Activated CD4-positive, alpha-beta T cell treated with anti-CD3 and anti-CD28 coated beads, Interleukin-2, amount 50 U/mL, for 16 hours (primary cell): ENCODE measurements at places on chromosomes 16 and 17.
A peak's percentile ranks its signal among the peaks of the same experiment; 100 is the strongest.

DNA sequence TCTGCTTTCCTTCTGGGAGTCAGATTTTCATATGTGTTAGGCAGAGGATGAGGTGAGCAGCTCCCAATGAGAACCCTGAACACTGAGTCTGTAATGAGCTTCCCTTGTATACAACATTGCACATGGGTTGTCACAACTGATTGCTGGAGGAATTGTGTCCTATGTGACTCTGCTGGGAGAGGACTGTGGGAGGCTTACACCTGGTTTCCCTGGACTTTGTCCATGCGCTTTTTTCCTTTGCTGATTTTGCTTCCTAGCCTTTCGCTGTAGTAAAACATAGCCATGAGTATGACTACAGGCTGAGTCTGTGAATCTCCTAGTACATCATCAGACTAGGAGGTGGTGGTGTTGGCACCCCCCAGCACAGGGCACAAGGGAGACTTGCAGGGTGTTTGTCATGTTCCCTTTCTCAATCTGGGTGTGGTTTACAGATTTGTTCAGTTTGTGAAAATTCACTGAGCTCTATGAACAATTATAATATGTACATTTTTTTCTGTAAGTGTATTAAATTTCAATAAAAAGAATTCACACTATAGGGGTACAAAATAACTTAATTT is 1.7 kb upstream of the PLK1 start:
- DNase-seq: no peak

DNA sequence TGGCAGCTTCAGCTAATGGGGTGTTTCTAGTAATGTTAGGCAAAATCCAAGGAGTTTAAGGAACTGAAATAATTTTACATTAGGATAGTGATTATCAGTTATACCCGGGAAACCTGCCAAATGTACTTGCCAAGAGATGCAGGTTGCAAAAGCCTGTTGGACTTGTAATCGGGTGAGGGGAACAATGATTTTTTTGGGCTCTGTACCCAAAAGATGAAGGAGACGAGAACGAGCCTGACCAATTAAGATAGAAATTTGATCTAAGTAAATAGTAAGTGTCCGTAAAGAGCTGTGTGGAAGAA is 56.3 kb upstream of the ARL4D start:
- DNase-seq: no peak

GRCh38 chr17:62062944-62063343 is 2.1 kb downstream of the MED13 start:
- no peak for DNase-seq

- no peak for DNase-seq
Measured at GRCh38 chr16:28538733-28539596, at the start of gene NUPR1. Gene NUPR1, minus strand, starts transcription at chr16:28538974. Its CDS starts 67 bp downstream, at chr16:28538907.

DNA sequence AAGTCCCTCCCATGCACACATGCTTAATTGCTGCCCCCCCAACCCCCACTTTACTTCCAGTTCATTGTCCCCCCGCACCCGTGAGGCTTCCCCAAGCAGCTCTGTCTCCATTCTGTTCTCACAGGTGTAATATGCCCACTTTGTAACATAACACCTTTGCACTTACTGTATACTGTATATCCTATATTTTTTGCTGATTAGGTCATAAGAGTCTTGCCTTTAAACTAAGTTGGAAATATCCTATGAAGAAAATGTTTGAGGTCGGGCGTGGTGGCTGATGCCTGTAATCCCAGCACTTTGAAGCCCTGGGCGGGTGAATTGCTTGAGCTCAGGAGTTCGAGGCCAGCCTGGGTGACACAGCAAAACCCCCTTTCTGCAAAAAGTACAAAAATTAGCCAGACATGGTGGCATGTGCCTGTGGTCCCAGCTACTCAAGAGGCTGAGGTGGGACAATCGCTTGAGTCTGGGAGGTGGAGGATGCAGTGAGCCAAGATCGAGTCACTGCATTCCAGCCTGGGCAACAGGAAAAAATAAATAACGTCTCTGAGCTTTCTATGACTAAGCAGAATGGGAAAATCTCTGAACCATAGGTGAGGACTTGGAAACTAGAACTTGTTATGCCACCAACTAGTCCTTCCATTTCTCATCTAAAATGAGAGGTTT is 76.1 kb downstream of the TNRC6C start:
- no peak for DNase-seq

DNA sequence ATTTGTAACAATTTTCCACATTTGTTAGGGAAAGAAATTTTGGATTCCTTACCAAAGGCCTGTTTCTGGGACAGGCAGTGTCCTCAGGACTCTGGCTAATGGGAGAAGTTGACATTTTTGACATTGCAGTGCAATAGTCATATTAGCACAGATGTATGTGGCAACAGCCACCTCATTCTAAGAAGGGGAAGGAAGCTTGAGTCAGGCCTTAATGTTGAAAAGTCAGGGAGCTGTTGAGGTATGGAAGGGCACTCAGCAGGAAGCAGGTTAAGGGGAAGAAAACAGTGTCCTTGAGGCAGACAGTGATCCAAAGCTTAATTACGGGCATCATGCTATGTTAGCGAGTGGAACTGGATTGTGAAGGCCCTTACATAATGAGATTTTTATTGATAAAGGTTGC is 20.9 kb downstream of the AKTIP start:
- DNase-seq: peak; percentile 38
